ENCODE measurements at places on chromosomes 2 and 18.
A peak's percentile ranks its signal among the peaks of the same experiment; 100 is the strongest.

DNA sequence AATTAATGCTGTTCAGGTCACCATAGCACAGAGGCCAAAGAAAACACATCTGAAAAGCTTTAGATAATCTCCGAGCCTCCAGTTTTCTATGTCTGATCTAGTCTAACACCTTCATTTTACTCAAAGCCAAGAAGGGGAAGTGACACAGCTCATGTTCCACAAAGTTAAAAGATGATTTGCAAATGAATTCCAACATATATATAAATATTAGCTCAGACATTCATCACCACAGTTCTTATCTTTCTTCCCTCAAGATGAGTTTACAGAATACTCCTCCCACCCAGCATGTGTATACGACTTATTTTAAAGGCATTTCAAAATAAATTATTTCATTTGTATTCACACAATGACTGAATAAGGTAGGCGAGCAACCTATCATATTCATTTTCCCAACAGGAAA lies 82.4 kb downstream of the AAK1 start:
- no peak overlapping the region for H3K27ac ChIP-seq
- no peaks in the 10 kb centered on the region for H3K27me3 ChIP-seq
- no peaks in the 10 kb centered on the region for H3K36me3 ChIP-seq
- H3K4me3 ChIP-seq = no peak overlapping the region
- H3K4me1 ChIP-seq = peaks cover 18% of the 10 kb centered on the region

DNA sequence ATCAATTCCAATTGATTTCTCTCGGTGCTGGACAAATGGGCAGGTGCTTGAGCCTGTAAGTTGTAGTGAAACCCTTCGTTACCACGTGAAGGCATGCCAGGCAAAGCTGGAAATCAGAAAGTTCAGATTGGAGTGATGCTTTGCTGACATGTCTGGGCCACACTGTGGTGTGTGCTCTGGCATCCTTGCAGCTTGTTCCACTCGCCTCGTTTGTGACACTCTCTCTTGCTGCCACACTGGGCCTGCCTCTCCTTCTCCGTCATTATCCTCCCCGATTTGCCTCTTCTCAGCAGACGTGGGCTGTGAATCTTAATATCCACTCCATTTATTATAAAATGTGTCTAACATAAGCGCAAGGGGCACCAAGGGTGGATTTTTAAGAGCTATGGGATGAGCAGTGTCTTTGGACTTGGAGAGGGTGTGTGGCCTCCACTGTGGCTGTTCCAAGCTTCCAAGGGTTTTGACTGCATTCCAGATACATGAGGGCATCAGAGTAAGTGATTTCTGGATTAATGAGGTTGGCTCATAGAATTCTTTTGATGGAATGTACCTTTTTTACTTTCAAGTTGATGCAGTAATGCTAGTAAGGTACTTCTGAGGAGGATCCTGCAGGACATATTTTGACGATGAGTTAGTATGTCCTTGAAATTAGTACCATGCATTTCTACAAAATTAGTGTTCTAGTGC lies 238.8 kb downstream of the TPGS2 start:
- H3K27me3 ChIP-seq = no peaks in the 10 kb centered on the region
- H3K4me1 ChIP-seq = peaks cover 12% of the 10 kb centered on the region
- no peak overlapping the region for H3K27ac ChIP-seq
- no peak for DNase-seq

DNA sequence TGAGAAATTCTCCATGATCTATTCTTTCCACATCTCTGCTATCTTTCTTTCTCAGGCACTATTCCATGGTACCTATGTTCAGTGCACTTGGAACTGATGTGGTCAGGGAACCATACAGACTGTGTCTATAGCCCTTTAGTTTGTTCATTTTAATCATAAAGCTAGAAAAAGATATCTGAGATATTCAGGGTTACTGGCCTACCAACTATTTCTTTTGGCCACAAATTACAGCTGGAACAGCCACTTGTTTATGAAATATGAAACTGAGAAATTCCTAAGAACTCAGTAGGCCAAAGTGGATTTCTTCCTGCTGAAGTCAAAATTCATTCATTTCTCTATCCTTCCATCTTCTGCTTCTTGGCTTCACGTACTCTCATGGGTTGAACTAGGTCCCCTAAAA lies 22.8 kb upstream of the LYPD1 start:
- no peak overlapping the region for H3K4me3 ChIP-seq
- no peak overlapping the region for H3K27ac ChIP-seq
- H3K36me3 ChIP-seq = no peaks in the 10 kb centered on the region
- H3K4me1 ChIP-seq = no peaks in the 10 kb centered on the region

- peaks cover 12% of the 10 kb centered on the region for H3K4me1 ChIP-seq
- no peak overlapping the region for H3K4me3 ChIP-seq
- H3K27me3 ChIP-seq = no peaks in the 10 kb centered on the region
- no peak overlapping the region for H3K27ac ChIP-seq
- no peaks in the 10 kb centered on the region for H3K36me3 ChIP-seq
Measured at GRCh38 chr2:8502316-8502715, 179.5 kb upstream of the ID2 start.

GRCh38 chr2:14417551-14417950 lies 215.0 kb upstream of the LRATD1 start:
- H3K4me1 ChIP-seq = no peaks in the 10 kb centered on the region
- H3K27me3 ChIP-seq = no peaks in the 10 kb centered on the region
- no peak overlapping the region for H3K4me3 ChIP-seq
- H3K36me3 ChIP-seq = no peaks in the 10 kb centered on the region
- H3K27ac ChIP-seq = no peak overlapping the region

DNA sequence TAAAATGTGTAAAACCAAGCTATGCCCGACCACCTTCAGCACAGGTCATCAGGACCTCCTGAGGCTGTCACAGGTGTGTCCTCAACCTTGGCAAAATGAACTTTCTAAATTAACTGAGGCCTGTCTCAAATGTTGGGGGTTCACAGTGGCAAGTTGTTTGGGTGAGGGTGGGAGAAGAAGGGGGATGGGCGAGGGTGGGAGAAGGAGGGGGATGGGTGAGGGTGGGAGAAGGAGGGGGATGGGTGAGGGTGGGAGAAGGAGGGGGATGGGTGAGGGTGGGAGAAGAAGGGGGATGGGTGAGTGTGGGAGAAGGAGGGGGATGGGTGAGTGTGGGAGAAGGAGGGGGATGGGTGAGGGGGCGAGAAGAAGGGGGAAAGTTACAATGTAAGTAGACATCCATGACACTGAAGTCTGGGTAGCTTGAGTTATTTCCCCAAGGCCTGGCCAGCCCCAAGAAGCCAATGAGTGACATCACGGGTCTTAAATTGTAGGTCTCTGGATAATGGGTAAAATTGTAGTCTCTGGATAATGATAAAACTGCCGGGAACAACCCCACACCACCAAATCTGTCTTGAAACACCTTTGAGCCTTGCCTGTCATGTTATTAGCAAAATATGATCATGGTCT lies 56.3 kb downstream of the TIMM21 start:
- no peaks in the 10 kb centered on the region for H3K27me3 ChIP-seq
- no peaks in the 10 kb centered on the region for H3K36me3 ChIP-seq

GRCh38 chr18:3901042-3901441 lies 451.1 kb downstream of the TGIF1 start:
- DNase-seq = no peak
- no peak overlapping the region for H3K27ac ChIP-seq
- peaks cover 22% of the 10 kb centered on the region for H3K27me3 ChIP-seq
- no peak overlapping the region for H3K4me3 ChIP-seq

DNA sequence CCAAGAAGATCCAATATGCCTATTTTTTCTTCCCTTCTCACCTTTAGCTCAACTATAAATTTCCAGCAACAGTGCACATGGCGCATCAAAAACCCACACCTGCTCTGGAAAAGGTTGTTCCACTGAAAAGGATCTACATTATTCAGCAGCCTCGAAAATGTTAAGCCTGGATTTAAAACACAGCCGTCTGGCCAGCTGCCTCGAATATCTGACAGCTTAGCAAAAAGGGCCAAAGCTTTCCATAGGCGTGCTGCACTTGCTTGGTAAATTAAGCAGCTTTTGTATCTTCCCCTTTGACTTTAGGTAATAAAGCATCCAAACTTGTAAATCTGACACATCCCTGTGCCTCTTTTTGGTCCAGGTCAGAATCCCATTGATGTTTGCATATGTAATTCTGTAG lies 20.5 kb downstream of the DAPL1 start:
- peaks cover 46% of the 10 kb centered on the region for H3K4me1 ChIP-seq
- H3K4me3 ChIP-seq = no peak overlapping the region
- no peaks in the 10 kb centered on the region for H3K27me3 ChIP-seq
- DNase-seq = no peak
- H3K36me3 ChIP-seq = no peaks in the 10 kb centered on the region

GRCh38 chr2:94982675-94983074 lies 42.8 kb upstream of the MAL start:
- peaks cover 17% of the 10 kb centered on the region for H3K27me3 ChIP-seq
- no peaks in the 10 kb centered on the region for H3K36me3 ChIP-seq
- DNase-seq = no peak
- H3K4me1 ChIP-seq = no peaks in the 10 kb centered on the region

GRCh38 chr2:69456950-69457445 lies 19.8 kb upstream of the NFU1 start:
- no peaks in the 10 kb centered on the region for H3K27me3 ChIP-seq
- H3K36me3 ChIP-seq = peaks cover 6% of the 10 kb centered on the region
- no peak for DNase-seq
- H3K4me3 ChIP-seq = no peak overlapping the region

DNA sequence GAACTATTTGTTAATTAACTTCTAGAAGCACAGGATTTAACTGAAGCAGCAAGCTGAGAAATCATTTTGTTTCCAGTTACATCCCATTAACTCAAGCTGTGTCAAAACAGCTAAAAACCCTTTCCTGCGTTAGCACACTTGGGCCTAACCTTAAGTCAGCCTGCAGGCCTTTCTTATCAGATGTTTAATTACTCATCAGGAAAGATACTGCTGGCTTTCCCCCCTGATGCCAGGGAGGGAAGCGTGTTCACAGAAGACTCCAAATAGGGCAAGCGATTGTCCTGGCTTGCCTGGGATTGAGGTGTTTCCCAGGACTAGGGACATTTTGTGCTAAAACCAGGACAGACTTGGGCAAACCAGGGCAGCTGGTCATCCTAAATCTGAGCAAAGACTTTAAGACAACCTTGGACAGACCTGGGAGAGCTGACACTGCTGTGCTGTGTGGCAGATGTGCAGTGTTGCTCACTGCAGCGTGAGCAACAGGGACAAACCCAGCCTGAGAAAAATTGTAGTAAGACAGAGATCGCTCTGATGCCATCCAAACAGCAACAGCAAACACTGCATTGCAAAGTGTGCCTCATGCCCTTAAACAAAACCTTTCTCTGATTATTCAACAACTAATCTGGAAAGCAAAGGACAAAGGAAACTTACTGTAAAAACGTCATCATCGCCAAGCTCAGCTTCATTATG lies 100.9 kb downstream of the SPRED2 start:
- peaks cover 28% of the 10 kb centered on the region for H3K36me3 ChIP-seq
- no peak overlapping the region for H3K4me3 ChIP-seq
- no peak for DNase-seq

GRCh38 chr2:60297296-60298005 lies 256.0 kb downstream of the BCL11A start:
- no peaks in the 10 kb centered on the region for H3K4me1 ChIP-seq
- no peak overlapping the region for H3K4me3 ChIP-seq
- H3K36me3 ChIP-seq = peaks cover 2% of the 10 kb centered on the region
- no peak for DNase-seq

- H3K4me3 ChIP-seq = no peak overlapping the region
- H3K27me3 ChIP-seq = no peaks in the 10 kb centered on the region
- H3K4me1 ChIP-seq = no peaks in the 10 kb centered on the region
Measured at GRCh38 chr2:58035352-58035751, 11.3 kb upstream of the VRK2 start.

- H3K4me3 ChIP-seq = no peak overlapping the region
- H3K27ac ChIP-seq = no peak overlapping the region
- no peak for DNase-seq
- peaks cover 2% of the 10 kb centered on the region for H3K27me3 ChIP-seq
Measured at GRCh38 chr18:53147472-53147871, 807.5 kb downstream of the DCC start.

GRCh38 chr18:43514747-43515146 lies 237.5 kb upstream of the SYT4 start:
- no peak for DNase-seq
- H3K4me1 ChIP-seq = peaks cover 5% of the 10 kb centered on the region
- H3K27me3 ChIP-seq = no peaks in the 10 kb centered on the region
- H3K4me3 ChIP-seq = no peak overlapping the region
- no peak overlapping the region for H3K27ac ChIP-seq
- H3K36me3 ChIP-seq = peaks cover 7% of the 10 kb centered on the region

- no peak for DNase-seq
- H3K36me3 ChIP-seq = peaks cover 6% of the 10 kb centered on the region
- no peak overlapping the region for H3K27ac ChIP-seq
Measured at GRCh38 chr2:121333834-121334558, 49.0 kb upstream of the TFCP2L1 start.

DNA sequence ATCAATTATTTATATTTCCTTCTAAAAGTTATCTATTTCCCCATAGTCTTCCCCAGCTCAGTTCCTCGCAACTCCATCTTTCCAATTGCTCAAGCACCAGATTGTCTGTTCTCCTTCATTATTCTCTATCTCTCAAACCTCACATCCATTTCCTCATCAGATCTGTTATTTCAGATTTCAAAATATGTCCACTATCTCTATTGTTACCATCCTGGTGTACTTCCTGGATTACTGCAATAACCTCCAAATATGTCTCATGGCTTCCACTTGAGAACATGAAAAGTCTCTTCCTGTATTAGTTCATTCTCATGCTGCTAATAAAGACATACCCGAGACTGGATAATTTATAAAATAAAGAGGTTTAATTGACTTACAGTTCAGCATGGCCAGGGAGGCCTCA lies 641.7 kb upstream of the ZEB2 start:
- H3K36me3 ChIP-seq = no peaks in the 10 kb centered on the region
- no peak overlapping the region for H3K27ac ChIP-seq
- H3K27me3 ChIP-seq = no peaks in the 10 kb centered on the region
- no peak overlapping the region for H3K4me3 ChIP-seq
- DNase-seq = no peak

GRCh38 chr2:233849607-233850271 lies 4.6 kb downstream of the HJURP start:
- H3K27me3 ChIP-seq = no peaks in the 10 kb centered on the region
- no peak for DNase-seq
- H3K4me3 ChIP-seq = no peak overlapping the region
- H3K4me1 ChIP-seq = peaks cover 26% of the 10 kb centered on the region

- peaks cover 13% of the 10 kb centered on the region for H3K4me1 ChIP-seq
- H3K27me3 ChIP-seq = peaks cover 83% of the 10 kb centered on the region
- H3K4me3 ChIP-seq = peak overlapping the region; percentile 70
- H3K36me3 ChIP-seq = no peaks in the 10 kb centered on the region
- peak; percentile 76 for DNase-seq
Measured at GRCh38 chr2:222318026-222318711, 19.4 kb upstream of the PAX3 start.

DNA sequence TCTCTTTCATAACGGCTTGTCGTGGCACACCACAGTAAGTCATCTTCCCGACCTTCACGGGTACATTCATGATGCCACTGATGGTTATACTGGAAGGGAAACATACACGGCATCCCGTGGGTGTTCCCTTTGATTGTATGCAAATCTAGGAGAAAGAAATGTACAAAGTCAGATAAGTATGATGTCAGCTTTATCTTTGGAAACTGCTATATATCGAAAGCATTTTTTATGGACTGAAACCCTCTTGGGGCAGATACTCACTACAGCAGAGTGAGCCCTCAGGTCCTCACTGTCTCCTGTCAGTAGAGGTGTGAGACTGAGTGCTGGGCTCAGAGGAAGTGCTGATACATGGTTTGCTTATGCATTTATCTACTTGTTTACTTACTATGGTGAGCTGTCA lies 20.4 kb downstream of the PLA2R1 start:
- no peak for DNase-seq
- H3K27me3 ChIP-seq = no peaks in the 10 kb centered on the region
- peaks cover 15% of the 10 kb centered on the region for H3K4me1 ChIP-seq
- H3K36me3 ChIP-seq = peaks cover 8% of the 10 kb centered on the region
- H3K27ac ChIP-seq = no peak overlapping the region
- H3K4me3 ChIP-seq = no peak overlapping the region
